ENCODE measurements at places on chromosomes 12 and 14.

GRCh38 chr12:6698352-6699046 is 2.1 kb downstream of the PIANP start:
- DNase-seq, result no peak

DNA sequence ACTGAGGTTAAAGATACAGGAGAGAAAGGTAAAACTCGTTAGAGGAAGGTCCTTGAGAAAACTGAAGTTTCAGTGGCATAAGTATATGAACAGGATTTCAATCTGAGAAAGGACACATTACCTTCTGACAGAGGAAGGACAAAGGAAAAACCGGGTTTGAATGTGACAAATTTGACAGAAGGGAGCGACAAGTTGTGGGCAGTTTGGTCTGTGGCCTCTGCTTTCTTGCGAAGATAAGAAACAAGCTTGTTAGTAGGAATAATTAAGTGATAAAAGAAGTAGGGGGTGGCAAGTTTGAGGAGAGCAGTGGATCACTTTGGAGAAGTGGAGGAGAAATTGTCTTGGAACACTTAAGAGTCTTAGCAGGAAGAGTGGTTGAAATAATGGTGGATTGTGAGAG is 5.1 kb downstream of the MON2 start:
- no peak for DNase-seq

DNA sequence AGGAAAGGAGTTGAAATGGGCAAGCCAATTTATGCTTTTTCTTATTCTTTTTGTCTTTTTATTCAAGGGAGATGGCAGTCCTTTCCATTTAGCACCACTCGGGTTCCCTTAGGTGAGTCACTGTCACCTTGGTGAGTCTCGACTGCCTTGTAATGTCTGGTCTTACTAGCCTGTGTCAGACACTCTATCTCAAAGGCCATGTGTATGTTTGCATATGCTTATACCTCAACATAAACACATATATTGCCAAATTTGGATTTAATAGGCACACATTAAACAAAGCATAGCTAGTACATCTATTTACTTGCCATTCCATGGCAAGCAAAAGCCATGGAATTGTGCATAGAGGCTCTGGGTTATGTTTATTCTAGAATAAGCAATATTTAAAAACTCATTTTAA is 624.9 kb upstream of the FOXG1 start:
- DNase-seq, result no peak

GRCh38 chr14:93788543-93789227 is 400 bp upstream of the PRIMA1 start:
- no peak for DNase-seq

DNA sequence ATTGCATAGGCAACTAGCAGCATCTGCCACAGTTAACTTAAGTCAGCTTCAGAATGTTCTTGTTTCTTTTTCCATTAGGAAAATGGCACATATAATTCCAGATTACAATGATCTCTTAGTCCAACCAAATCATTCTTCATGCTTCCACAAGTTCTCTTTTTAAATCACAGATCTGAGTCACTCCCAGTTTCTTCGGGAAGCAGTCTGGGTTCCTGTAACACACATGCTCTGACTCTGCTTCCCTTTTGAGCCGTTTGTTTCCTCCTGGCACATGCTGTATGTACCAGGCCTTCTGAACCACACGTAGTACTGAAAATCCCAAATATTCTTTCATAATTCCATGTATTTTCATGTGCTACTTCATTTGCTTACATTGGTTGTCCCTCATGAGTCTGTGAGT is 388.8 kb upstream of the PDE3A start:
- no peak for DNase-seq

DNA sequence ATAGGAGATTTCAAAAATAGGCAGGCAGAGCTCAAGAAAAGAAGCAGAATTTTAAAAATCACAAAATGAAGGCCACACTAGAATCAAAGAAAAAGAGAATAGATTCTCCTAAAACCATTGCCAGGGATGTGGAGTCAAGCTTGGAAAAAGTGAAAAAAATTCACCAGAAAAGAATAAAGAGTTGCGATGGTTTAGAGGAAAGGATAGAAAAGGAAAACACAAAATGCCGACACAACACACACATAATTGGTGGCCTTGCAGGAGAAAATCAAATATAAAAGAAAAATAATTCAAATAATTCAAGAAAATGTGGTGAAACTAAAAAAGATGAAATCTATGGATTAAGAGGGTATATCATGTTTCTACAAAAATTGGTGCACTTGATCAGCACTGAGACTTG is 181.6 kb upstream of the C14orf180 start:
- no peak for DNase-seq

GRCh38 chr12:42076976-42077375 is 67.7 kb downstream of the GXYLT1 start:
- DNase-seq, result no peak

GRCh38 chr12:5796171-5796958 is 148.7 kb downstream of the ANO2 start:
- DNase-seq, result no peak

GRCh38 chr12:117679776-117680175 is 289.0 kb downstream of the KSR2 start:
- no peak for DNase-seq

DNA sequence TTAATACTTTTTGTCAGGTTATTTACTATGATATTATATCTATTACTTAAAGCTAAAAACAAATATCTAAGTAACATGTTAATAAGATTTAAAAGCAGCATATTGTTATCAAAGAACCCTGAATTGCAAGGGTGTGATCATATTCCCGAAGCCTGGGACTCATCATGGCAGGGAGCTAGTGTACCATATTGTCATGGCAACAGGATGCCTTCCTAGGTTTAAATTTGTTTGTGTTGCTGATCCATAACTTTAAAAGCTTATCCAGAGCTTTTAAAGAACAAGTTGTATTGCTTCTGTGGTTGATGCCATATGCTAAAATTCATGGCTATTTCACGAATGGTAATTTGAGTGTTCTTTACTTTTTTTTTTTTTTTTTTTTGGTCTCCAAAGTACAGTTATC is 500.5 kb downstream of the NAV3 start:
- no peak for DNase-seq

DNA sequence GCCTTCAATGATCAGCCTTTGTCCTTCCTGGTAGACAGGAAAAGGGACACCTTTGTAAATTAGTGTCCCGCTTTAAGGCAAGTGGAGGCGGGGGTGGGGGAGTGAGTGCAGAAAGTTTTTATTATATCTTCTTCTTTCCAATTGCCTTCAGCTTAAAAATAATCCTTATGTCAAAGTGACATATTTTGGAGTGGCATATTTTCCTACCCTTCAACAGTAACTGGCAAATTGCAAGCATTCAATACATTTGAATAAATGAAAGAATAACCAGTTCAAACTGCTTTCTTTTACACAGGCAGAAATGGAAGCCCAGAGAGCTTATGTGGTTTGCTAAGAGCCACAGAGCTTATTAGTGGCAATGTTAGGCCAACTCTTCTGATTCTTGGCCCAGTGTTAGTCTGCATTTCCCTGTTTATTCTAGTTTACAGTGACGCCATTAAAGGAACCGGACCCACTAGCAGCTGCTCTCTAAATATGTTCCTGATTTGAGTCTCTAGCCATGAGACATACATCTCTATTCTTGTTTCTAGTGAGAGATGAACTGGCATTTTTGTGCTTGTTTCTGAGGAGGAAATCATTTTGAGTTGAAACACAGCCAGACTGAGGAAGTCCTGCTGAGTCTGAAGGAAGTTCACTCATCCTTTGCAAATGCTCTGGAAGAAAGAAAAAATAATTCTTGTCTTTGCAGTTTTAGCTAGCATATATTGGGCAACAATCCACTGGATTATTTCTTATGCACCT is 468.7 kb downstream of the NOVA1 start:
- no peak for DNase-seq

- DNase-seq, result no peak
Observed at GRCh38 chr14:59254911-59255545, 66.6 kb downstream of the DAAM1 start.

DNA sequence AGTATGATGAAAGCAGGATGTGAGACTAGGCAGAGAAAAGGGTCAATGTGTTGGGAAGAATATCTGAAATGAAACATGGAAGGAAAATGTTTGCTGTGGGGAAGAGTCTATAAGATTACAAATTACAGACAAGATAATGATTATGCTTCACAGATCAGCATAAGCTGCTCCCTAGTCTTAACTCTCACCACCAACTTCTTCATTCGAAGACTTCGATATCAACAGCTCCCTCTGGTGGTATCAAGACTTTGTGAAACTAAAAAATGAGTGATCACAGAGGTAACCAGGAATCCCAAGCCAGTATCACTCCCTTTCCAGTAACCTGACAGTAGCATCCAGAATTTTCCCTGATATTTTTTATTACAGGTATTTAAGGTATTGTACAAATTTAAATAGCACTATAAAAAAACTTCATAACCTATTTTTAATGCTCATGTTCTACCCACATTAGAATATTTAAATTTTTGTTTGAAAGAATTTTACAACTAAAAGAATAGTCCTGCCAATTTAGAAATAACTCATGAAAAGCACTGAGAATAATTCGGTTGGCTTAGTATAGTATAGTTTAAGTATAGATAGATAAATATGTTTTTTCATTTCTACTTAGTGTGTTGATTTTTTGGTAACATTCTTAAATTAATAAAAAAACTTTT is 84.4 kb downstream of the C2CD5 start:
- no peak for DNase-seq

DNA sequence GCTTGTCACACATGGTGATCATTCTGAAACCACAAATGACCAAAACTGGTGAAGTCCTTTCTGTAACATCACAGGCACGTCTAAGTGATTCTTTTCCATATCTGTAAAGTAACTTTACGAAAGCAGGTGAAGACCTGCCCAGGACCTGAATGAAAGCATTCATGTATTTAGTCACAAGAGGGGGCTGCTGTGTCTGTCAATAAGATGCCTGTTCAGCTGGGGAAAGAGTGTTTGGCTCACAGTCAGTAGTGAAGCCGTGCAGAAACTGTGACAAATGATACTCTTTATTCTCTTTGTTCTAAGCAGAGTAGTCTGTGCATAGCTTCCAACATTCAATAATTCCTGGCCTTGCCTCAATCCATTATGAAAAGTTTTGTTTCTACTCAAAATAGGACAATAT is 373.5 kb upstream of the OR4E1 start:
- peak; percentile 57 for DNase-seq

- DNase-seq, result no peak
Observed at GRCh38 chr14:47390831-47391504, 284.4 kb downstream of the MDGA2 start.

GRCh38 chr14:91234791-91235114 is 9.8 kb downstream of the GPR68 start:
- no peak for DNase-seq

- DNase-seq, result no peak
Observed at GRCh38 chr12:88951860-88952561, 371.7 kb upstream of the KITLG start.

- DNase-seq, result no peak
Observed at GRCh38 chr12:42315108-42315507, 10.8 kb downstream of the ZCRB1 start.

DNA sequence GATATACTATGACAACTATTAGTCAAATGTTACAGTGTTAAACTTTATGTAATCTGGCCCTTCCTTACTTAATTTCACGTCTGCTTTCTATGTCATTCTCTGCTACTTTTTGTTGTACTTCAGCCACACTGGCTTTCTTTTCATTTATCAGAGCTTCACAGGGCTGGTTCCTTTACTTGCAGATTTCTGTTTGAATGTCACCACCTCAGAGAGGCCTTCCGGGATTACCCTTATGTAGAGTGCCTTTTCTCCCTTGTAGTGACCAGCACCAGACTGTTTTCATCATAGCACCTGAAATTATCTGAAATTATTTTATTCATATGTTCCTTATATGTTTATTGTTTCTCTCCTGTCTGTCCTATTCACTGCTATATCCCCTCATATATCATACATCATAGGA is 75.4 kb downstream of the TAOK3 start:
- no peak for DNase-seq

DNA sequence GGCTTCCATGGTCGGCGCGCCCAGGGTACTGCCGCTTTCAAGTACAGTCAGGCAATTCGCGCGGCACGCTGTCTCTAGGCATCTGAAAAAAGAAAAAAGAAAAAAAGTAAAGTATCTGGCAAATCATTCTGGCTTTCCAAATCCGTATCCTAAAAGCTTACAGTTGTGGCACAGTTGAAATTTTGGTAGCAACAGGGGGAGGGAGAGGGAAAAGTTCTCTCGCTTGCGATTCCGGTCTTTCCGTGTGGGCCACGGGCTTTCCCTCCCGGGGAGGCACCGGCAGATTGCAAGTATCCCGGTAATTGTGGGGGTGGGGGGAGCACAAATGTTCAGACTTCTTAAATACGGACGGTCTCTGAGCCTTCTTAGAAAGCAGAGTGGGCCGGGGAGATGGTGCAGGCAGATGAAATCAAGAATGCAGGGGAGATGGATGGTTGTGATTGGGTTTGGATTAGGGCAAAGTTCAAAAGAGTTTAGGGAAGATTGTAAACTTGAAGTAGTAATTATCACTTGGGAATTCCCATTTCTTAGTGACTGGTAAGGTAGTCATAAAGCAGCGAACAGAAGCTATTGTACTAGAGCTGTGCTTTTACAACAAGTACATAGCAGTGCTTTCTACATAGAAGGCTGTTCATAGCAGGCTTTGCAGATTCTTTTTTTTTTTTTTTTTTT is 1.2 kb downstream of the SOCS2 start:
- DNase-seq, result no peak

GRCh38 chr12:84016956-84017355 is 895.6 kb downstream of the SLC6A15 start:
- DNase-seq, result no peak

GRCh38 chr12:49491823-49492222 is 47.0 kb upstream of the KCNH3 start:
- DNase-seq, result no peak

DNA sequence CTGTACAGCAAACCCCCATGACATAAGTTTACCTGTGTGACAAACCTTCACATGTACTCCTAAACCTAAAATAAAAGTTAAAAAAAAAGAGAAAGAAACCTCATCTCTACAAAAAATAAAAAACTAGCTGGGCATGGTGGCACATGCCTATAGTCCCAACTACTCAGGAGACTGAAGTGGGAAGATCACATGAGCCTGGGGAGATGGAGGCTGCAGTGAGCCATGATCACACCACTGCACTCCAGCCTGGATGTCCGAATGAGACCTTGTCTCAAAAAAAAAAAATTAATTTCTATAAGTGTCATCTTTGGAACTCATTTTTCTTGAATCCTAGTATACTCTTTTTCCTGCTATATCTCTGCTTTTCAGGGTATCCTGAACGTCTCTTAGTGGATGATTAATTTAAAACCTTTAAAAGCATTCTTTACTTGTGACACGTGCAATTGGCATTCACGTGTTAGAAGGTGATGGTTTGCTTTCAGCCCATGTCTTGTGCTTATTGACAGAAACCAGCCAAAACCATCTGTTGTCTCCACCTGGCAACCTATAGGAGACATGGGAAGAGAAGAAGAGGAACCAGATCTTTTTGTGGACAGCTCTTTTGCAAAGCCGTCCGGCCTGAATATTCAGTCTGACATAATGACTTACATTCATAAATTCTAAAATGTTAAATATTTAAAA is 30.6 kb upstream of the PPFIBP1 start:
- no peak for DNase-seq

GRCh38 chr14:36583893-36584811 is 1.7 kb upstream of the NKX2-8 start:
- DNase-seq, result no peak

GRCh38 chr14:50612806-50613205 is 52.9 kb downstream of the ATL1 start:
- DNase-seq, result no peak

GRCh38 chr12:66168410-66168809 is 1.4 kb downstream of the TMBIM4 start:
- no peak for DNase-seq
